ENCODE measurements at places on chromosomes 11 and 22.

DNA sequence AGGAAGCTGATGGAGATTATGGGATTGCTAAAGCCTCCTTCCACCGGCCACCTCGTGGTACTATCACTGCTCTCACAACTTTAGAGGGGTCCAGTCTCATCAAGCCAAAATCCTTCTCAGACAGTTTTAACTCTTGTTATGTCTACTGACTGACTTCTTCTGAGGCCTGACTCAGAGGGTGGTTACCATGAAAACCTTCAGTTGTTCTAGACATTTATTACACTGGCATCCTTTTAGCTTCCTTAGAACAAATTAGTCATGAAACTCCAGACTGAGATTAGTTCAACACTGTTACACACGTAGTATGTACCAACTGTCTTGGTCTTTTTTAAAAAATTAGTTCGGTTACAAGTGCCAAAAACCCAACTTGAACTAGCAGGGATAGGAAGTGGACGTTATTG lies 7.5 kb downstream of the DIXDC1 start:
- DNase-seq, result peak; percentile 22

DNA sequence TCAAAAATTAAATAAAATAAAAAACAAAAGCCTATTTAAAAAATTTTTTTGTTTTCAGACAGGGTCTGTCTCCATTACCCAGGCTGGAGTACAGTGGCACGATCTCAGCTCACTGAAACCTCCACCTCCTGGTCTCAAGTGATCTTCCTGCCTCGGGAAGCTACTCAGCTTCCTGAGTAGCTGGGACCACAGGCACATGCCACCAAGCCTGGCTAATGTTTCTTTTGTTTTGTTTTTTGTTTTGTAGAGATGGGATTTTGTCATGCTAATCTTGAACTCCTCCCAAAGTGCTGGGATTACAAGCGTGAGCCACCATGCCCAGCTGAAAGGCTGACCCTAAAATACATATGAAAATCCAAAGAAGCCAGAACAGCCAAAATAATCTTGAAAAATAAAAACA lies 20.4 kb upstream of the L3MBTL2 start:
- no peak for DNase-seq

DNA sequence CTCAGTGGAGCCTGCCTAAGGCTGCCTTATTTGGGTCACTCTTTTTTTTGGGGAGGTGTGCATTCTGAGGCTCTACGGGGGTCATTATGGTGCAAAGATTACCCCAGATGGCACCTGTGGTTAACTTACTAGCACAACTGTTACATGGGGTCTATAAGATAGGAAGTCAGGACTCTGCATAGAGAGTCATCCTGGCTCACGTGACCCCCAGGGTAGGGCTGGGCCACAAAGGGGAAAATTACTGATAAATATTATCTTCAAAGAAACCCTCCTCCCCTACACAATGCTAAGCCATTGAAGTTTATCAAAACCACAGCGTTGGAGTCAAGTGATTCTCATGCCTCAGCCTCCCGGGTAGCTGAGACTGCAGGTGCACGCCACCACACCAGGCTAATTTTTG lies 397.1 kb downstream of the MN1 start:
- DNase-seq, result no peak

DNA sequence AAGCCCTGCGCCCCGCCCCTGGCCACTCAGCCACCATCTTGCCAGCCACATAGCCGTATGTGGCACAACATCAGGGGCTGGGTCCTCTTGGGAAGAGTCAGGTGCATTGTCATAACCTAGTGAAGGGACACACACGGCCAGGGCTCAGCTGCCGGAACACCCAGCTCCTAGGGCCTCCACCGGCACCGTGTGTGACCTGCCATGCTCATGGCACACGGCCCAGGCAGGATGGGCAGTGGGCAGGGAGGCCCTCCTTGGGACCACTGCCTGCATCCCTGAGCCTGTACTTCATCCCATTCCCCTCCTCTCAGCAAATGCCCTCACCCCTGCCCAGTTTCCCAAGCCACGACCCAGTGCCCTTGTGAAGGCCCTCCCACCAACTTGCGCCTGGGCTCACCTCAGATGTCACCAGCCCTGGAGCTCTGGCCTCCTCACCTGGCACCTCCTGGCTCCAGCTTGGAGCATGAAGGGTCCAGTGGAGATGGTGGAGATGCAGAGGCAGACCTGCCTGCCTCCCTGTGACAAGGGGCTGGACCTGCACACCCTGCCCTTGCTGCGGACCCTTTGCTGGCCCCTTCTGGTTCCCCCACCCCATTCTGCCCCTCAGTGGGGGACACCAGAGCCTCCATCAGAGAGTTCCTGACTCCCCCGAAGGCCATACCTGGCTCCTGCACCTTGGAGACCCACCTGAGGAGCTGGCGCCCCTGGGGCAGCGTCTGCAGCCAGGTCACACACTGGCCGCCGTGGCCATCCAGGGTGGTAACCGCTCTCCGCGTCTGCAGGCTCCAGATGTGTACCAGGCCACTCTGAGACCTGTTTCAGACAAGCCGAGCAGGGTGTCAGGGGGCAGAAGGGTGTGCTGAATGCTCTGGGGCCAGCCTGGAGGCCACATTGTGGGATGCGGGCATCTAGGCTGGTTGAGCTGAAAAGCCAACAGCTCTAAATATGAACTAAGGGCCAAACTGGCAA lies 34.5 kb downstream of the GNB1L start:
- DNase-seq, result no peak

GRCh38 chr22:22069450-22070370 lies 87.1 kb upstream of the TOP3B start:
- DNase-seq, result no peak
